ENCODE measurements at places on chromosomes 11 and 22.

GRCh38 chr11:125273519-125274000 is 109.0 kb downstream of the PKNOX2 start:
- no peak for DNase-seq

GRCh38 chr11:123406441-123407129 is 23.5 kb upstream of the GRAMD1B start:
- no peak for DNase-seq

DNA sequence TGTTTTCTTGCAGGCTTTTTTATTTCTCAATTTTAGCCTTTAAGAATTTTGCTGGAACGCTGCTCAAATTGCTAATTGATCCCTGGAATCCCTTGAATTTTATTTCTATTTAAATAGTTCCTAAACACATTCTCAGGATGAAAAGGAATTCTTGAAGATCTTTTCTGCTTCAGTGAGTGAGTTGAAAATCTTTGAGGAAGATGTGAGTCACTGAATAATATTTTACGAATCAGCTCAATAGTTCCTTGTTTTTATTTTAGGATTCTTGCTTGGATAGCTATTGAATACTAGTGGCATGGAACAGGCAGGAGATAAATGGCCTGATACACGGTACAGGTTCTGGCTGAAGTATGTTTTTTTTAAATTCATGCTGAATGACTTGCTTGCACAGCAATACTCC is 194.6 kb upstream of the CCDC90B start:
- DNase-seq: peak; percentile 7

GRCh38 chr11:74683941-74684481 is 47.2 kb downstream of the CHRDL2 start:
- DNase-seq: peak; percentile 45

- DNase-seq: peak; percentile 26
Measured at GRCh38 chr11:6988506-6988905, 31.6 kb downstream of the ZNF214 start.

- no peak for DNase-seq
Measured at GRCh38 chr11:73784080-73784634, 3.5 kb upstream of the MRPL48 start.
